ENCODE measurements at places on chromosomes 2 and 18. TPM values are rescaled to one million over a fixed set of nuclear protein-coding genes. Genes with fewer than 3 reads are reported as not detected.

The SUCLG1 gene
- polyA plus RNA-seq = 60.5 TPM

GRCh38 chr2:7780321-7780720 is 863.1 kb downstream of the RNF144A start:
- no peak overlapping the region for H3K4me3 ChIP-seq
- no peaks in the 10 kb centered on the region for H3K27me3 ChIP-seq
- no peaks in the 10 kb centered on the region for H3K4me1 ChIP-seq
- H3K27ac ChIP-seq = no peak overlapping the region
- H3K36me3 ChIP-seq = no peaks in the 10 kb centered on the region

GRCh38 chr2:195202163-195202845 is 454.7 kb upstream of the SLC39A10 start:
- no peaks in the 10 kb centered on the region for H3K27me3 ChIP-seq
- no peak for DNase-seq
- no peaks in the 10 kb centered on the region for H3K36me3 ChIP-seq
- no peak overlapping the region for H3K27ac ChIP-seq
- H3K4me1 ChIP-seq = no peaks in the 10 kb centered on the region

GRCh38 chr18:2617401-2617998 is 38.0 kb upstream of the SMCHD1 start:
- no peaks in the 10 kb centered on the region for H3K27me3 ChIP-seq
- H3K4me3 ChIP-seq = no peak overlapping the region
- no peak overlapping the region for H3K27ac ChIP-seq
- H3K36me3 ChIP-seq = no peaks in the 10 kb centered on the region

- DNase-seq = no peak
- H3K4me3 ChIP-seq = no peak overlapping the region
- H3K27me3 ChIP-seq = no peaks in the 10 kb centered on the region
- peaks cover 9% of the 10 kb centered on the region for H3K4me1 ChIP-seq
Measured at GRCh38 chr2:54589340-54590215, 133.5 kb downstream of the SPTBN1 start.
